ENCODE measurements at places on chromosomes 12 and 14.

DNA sequence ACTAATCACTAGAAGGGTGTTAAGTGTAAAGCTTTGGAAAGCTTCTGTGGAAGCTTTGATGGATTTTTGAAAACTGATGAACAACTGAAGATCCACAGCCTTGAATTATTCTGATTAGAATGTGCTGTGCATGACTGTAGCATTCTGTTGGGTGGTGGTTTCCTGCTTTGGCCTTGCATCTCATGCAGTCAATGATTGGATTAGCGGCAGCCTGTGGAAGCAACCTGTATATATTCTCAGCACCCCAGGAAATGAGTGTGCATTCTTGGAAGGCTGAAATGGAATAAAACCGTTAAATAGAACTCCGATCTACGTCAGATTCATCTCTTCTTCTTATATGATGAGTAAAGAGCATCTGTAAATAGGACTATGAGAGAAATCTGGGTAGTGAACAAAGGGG lies 120.2 kb downstream of the SLC16A7 start:
- no peak for DNase-seq

DNA sequence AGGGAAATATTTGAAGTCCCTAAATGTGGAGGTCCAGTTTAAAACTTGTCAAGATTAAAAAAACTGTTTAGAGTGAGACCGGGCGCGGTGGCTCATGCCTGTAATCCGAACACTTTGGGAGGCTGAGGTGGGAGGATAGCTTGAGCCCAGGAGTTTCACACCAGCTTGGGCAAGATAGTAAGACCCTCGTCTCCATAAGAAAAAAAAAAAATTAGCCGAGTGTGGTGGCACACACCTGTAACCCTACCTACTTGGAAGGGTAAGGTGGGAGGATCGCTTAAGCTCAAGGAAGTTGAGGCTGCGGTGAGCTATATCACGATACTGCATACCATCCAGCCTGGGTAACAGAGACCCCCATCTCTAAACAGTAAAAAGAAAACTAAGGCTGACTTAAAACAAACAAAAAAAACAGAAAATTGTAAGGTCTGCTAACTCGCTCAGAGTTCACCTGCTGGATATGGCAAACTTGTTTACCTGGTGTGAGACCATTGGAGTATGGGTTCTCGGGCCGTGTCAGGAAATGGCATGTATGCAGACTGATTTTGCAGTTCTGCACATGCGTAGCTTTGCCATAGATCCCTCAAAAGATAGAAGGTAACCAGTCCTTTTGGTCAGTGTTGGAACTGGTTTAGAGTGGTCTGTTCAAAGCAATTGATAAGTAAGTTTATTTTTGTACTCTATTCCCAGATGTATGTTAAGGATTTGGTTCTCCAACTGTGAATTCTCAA lies 2.1 kb downstream of the RNF10 start:
- no peak for DNase-seq

GRCh38 chr14:51400139-51400538 lies 160.1 kb downstream of the TMX1 start:
- DNase-seq: no peak

- DNase-seq: no peak
Measured at GRCh38 chr14:105901226-105901625, 374.8 kb downstream of the TMEM121 start.

DNA sequence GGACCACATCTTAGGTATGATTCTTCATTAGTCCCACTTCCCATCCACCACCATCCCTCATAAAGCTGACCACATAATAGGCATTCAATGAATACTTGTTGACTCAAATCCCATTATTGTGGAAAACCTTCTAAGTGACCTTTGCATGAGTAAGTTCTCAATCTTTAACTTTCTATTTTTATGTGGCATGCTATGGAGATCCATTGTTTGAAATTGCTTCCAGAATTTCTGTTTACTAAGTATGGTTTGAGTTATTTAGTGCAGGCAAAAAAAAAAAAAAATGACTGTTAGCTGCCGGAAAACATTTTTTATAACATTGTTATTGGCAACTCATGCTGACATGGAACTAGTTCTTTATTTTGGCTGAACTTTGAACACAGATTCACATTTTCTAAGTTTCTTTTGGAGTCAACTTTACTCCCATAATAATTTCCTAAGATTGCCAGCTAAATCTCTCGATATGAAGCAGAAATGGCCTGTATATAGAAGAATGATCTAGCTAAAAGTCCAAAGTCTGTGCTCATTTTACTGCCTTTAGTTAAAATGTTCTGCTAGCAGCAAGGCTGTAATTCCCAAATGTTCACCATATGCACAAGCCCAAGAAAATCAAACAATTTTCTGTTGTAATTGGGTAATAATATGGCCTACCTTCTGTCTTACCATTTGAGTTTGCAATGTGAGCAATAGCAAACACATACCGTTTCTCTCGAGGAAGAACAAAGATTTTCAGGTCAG lies 77.9 kb downstream of the PTGER2 start:
- DNase-seq: no peak

DNA sequence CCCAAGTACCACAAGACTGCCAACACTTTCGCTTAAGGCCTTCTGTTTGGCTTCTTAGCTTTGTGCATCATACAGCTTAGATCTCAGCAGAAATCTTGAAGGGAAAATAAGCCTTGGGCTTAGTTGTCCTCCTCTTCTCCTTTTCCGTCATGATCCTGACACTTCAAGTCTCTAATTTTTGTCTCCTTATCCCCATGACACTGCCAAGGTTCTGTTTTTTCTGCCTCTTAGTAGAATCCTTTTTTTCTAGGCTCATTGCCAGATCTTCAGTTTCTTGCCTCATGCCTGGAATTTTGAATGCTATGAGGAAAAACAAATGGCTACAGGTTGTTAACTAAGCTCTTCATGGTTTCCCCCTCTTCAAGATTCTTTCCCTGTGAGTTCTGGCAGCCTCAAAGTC lies 450.4 kb downstream of the LRFN5 start:
- no peak for DNase-seq

DNA sequence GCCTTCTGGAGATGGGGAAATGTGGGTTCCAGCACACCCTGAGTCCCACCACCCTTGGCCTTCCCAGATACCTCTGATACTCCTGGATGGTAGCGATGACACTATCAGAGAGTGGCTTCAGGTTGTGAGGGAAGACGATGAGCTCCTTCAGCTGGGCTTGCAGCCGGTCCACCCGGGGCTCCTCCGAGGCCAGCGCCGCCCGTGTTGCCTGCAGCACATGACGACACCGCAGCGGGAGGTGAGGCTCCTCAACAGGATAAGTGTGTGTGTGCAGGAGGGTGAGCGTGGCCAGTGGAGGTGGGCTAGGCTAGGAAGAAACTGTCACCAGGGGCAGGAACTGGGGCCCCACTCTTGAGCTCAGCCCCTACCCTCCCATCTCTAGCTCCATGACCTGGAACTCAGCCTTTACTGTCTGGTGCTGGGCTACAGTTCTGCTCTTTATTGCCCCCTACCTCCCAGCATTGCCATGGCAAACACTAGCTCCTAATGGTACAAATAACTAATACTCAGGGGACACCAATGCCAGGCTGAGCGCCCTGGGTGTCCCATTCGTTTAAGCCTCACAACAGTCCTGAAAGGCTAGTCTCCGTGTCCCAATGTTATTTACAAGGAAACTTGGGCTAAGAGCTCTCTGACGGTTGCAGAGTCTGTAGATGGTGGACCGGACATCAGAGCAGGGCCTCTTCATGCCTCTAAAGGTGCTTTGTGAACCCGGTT lies 64.1 kb downstream of the SYNE3 start:
- DNase-seq: no peak

DNA sequence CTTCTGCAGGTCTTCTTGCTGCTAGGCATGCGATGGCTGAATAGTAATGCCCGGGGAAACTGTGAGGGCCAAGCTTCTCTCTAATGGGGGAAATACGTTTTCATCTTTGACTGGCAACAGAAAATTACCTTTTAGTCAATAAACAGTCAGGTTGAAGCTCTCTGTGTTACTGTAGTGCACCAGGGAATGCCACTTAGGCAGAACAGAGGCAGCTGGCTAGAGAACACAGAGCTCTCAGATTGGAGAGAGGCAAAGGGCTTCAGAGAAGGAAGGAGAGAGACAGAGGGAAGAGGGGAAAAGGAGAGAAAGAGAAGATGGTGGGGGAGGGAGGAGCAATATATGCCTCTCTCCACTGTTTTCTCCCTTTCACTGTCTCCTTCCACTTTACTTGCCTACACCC lies 6.7 kb downstream of the HSD17B6 start:
- no peak for DNase-seq
